ENCODE measurements at places on chromosomes 7 and 10.
A peak's percentile ranks its signal among the peaks of the same experiment; 100 is the strongest.

DNA sequence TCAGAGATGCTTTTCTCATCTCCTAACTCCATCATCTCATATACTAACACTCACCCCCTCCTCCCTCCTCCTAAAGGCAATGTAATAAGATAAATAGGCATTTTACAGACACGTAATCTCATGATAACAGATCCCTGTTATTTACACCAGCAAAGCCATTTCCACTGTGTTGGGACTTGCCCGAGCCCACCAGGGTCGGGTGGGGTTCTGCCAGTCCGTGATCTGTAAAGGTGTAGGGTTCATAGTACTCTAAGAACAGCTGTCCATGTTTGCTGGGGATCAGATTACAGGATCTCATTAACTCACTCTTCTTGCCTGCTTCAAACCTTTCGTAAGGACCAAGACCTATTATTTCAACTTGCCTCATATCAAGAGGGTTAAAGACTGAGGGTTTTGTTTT is 172.4 kb downstream of the FZD1 start:
- DNase-seq = peak; percentile 94

GRCh38 chr7:128869138-128869943 is 6.7 kb downstream of the ATP6V1F start:
- DNase-seq = no peak

DNA sequence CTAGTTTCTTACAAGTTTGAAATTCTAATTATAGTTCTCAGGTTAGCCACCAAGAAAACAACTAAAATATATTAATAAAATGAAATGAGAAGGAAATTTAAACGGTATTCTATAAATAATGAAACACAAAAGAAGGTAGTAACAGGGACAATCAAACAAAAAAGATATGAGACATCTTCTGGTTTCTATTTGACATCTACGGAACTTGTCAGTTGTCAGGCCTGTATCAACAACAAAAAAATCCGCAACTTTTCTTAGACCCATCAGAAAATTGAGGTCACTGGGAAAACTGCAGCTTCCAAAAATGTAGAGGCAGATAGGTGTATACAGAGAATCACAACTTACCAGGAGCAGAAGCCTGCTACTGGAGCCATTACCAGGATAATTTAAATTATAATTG is 70.6 kb downstream of the ZPBP start:
- DNase-seq = no peak

- no peak for DNase-seq
Measured at GRCh38 chr7:104185346-104185745, 22.5 kb downstream of the ORC5 start.

GRCh38 chr7:98177553-98177952 is 33.7 kb upstream of the BHLHA15 start:
- DNase-seq = no peak

DNA sequence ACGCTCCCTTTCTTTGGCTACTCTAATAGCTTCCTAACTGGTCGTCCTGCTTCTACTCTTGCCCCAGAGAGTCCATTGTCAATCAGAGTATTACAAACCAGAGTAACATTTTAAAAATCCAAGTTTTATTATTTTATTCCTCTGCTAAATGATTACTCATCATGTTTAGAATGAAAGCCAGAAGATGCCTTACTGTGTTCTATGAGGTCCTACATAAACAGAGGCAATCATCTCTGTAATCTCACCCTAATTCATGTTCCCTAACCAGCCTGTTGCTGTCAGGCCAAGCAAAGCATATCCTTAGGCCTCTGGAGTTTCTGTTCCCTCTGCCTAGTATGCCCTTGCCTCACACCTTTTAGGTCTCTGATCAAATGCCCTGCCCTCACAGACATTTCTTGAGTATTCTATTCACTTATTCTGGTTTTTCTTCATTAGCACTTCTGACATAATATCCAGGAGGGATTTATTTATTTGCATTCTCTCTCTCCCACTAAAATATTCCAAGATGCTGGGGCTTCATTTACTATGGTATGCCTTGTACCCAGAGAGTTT is 497.5 kb downstream of the PHTF2 start:
- DNase-seq = no peak

- no peak for DNase-seq
Measured at GRCh38 chr7:157832006-157832405, 495.2 kb downstream of the DNAJB6 start.

GRCh38 chr7:132100981-132101380 is 475.3 kb downstream of the PLXNA4 start:
- no peak for DNase-seq

DNA sequence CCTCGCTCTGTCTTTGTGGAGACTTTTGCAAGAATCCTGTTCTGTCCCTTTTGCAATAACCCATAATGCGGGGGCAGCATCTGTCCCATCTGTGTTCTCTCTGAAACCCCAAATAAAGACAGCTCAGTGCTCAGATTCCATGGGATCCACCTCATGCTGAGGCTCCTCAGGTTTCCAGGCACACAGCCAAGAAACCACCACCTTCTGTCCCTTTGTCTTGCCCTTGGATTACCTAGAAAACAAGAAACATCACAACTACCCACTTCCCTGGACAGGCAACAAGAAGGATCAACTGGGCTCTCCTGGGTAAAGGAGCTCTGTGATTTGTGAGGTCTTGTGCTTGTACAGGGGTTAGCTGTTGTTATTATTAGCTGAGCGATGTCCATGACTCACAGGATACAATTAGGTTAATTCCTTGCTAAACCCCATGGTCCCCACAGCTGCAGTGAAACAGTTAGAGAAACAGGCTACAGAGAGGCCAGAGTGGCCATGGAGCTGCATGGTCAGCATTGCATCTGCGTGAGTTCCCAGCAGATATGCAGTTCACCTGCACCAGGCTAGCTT is 50.2 kb downstream of the CXCL12 start:
- DNase-seq = no peak

DNA sequence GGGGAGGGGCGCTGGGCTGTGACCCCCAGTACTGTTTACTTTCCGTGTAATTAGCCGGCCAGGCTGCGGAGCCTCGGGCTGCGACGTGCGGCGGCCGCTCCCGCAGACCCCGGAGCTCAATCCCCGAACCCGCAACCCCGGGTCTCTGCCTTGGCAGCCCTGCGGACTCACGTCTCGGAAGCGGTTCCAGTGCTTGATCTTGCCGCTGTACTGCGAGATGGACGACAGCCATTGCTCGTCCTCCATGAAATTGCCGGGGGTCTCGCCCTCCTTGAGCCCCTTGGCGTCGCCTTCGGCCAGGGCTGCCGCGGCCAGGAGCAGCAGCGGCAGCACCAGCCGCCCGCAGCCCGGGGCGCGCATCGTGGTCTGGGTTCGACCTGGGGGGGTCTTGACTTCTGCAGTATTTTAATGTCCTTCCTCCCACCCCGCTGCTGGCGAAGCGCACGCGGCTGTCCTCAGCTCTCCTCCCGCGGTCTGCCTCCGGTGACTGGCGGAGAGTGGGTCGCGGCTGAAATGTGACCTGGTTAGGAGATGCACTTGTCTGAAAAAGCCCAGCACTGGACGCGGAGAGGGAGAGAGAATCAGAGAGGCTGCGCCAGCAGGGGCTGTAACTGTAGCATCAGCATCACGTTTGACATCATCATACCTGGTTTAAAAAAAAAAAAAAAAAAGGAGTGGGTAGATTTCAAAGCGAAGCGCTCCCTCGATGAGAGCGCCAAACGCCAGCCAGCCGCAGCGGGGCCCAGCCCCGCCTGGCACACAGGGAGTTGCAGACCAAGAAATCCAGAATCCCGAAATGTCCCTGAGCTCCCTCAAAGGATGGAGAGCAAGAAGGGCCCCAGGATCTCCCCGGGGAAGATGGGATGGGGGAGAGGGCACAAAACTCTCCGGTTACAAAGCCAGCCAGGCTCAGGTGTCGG is at the start of gene SPOCK2:
Gene SPOCK2 (minus strand): TSS at position 583 of the 920 bp plus-strand sequence. CDS start 223 bp downstream, at position 360.
- DNase-seq = no peak

- no peak for DNase-seq
Measured at GRCh38 chr7:136104269-136104603, 127.1 kb upstream of the MTPN start.

DNA sequence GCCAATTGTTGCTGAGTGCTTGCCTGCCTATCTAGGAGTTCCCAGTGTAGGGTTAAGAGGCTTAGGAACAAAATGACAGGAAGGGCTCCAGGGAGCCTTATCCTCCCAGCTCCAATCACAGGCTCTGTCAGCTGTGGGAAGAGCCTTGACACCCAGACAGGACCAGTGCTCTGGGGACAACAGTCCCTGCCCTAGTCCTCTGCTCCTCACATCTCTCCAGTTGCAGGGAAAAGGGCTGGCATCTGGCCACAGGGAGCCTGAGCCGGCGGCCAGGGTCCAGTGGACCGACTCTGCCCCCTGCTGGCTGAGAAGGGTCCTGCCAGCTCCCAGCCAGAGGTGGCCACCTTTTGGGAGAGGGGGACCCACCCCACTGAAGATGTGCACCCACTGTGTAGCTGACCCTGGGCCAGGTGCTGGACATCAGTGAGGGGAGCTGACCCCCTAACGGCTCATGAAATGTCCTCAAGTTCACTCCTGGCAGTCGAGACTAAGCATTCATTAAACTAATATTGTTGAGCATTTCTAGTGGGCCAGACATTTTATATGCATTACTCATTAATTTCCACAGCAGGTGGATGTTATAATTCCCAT is 17.6 kb downstream of the DNAJB12 start:
- peak; percentile 48 for DNase-seq

GRCh38 chr10:73894245-73894971 is 16.5 kb upstream of the PLAU start:
- DNase-seq = no peak

DNA sequence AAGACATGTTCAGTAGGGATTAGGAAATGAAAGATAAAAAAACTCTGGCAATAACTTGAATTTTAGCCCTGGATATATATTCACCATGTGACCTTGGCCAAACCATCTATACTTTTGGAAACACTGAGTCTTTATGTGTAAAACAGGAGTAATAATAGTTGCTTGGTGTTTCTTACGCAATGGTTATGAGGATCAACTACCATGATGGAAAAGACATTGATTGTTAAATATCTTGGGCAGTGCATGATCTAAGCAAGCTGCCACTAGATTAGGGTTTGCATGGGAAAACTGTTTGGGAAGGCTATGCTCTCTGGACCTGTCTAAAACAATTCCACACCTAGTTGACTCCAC is 6.5 kb downstream of the OR6B1 start:
- DNase-seq = no peak

- DNase-seq = no peak
Measured at GRCh38 chr7:43308913-43309705, 196.7 kb downstream of the HECW1 start.

- DNase-seq = no peak
Measured at GRCh38 chr7:13320333-13320732, 632.9 kb downstream of the ARL4A start.

- DNase-seq = no peak
Measured at GRCh38 chr7:17990761-17991160, 36.9 kb downstream of the PRPS1L1 start.

- no peak for DNase-seq
Measured at GRCh38 chr10:126214021-126214420, 174.3 kb downstream of the ADAM12 start.

DNA sequence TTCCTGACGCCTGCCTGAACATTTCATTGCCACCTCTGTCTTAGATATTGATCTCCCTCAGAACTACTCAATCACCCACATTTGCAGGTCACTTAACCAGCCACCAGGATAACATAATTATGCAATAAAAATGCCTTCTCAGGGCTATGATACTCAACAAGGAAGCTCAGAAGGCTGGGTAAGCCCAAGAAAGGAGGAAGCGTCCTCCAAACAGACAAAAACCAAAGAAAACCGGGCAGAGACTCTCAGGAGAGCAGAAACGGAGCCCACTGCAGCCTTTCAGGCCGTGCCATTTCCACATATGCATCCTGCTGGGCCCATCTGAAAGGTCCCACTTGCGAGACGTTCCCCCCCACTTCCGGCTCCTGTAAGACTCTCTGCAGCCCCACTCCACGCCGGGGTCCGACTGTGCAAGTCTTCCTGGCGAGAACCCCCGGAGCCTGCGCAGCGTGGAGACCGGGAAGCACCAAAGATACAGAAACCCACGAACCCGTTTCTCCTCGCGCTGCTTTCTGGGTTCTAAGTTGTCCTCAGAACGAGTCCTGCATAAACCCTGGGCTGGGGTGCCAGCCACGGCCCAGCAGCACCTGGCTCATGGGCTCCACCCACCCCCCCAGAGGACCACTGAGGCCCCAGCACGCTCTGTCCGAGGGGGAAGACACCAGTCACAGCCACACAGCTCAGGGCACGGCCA is 83.7 kb downstream of the DIP2C start:
- DNase-seq = no peak

- DNase-seq = no peak
Measured at GRCh38 chr7:100682991-100683658, 9.6 kb downstream of the GNB2 start.

DNA sequence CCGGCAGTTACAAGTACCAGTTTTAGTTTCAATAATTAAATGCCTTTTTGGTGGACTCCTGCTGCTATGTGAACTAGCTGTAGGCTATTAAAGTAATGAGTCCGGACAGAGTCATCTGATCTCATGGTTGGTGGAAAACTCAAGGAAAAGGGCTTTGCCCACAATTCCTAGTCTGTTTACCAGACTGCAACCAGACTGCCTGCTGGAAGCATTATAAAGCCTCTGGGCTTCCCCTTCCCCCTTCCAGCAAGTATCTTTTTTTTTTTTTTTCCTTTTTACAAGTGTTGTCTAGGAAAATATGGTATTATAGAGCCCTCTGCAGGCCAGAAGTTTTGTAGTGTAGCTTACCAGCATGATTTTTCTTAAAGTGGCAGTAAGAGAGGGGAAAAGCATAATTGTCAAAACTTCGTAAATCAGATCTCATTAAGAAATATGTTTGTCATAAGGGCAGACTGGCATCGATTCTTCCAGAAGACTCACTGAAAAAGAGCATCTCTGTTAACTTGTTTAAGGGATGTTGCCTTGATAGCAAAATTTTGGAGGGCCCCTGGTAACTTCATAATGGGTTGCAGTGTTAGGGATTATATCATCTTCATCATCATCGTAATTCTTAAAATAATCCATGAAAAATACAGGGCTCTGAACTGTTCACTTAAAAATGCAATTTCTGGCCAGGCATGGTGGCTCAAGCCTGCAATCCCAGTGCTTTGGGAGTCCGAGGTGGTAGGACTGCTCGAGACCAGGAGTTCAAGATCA is 181.3 kb downstream of the TAX1BP1 start:
- peak; percentile 76 for DNase-seq

DNA sequence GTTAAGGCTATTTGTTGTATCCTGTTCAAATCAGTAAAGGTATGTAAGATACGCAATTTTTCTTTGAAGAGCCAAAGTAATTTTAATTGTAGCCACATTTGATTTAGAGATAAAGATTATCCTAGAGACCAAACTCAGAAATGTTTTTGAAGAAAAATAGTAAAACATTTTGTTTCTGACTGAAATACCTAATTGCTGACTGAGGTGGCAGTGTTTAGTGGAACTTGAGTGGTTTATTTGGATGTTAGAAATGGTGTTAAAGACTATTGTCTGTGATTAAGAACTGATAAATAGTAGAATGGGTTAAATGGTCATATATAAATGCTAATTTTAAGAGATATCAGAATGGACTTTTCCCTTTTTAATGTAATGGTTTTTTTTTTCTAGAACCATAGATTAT is 15.3 kb downstream of the EDRF1 start:
- DNase-seq = no peak

DNA sequence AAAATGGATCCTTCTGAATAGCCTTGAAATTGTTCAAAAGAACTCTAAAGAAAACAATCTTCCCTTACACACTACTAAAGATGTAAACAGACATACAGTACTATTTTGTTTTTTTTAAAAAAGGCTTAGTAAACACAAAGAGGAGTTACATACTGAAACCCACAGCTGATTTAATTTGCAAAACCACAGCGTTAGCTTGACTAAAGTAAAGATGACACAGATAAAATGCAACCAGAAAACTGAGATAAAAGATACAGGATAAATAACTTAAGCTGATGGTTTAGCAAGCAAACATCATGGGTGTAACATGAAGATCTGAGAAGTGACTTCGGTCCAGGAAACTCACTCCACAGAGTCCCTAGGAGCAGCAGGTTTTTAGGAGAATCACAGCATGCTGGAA is 21.8 kb downstream of the PRKCQ start:
- DNase-seq = no peak

Measured in NCI-H1105 (cell line).